Right renal cortex interstitium (tissue), 3 donors: ENCODE measurements at places on chromosomes 3 and 15. TPM values are rescaled to one million over a fixed set of nuclear protein-coding genes. Genes with fewer than 3 reads are reported as not detected.

The USP4 gene
- 64.0 TPM for polyA plus RNA-seq

The CLDN1 gene
- 65.5 TPM for polyA plus RNA-seq

The FILIP1L gene
- 20.4 TPM for polyA plus RNA-seq

- DNase-seq: no peak
Observed at GRCh38 chr3:153284282-153284938, 122.4 kb downstream of the RAP2B start.

DNA sequence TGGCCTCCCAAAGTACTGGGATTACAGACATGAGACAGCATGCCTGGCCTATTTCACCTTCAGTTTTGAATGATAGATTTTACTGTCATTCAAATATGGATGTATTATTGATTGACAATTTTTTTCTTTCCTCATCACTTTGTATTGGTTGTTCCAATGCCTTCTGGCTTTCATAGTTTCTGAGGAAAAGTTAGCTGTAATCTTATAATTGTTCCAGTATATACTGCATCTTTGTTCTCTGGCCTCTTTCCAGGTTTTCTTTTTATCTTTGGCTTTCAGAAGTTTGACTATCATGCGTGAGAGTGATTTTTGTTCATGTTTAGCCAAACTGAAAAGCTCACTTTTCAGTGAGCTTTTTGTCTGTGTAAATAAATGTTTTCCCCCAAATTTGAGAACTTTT is 157.1 kb downstream of the RSRC1 start:
- DNase-seq: no peak

- DNase-seq: no peak
Observed at GRCh38 chr3:177836671-177837070, 639.4 kb upstream of the TBL1XR1 start.

- no peak for DNase-seq
Observed at GRCh38 chr15:92332125-92332899, 61.4 kb upstream of the ST8SIA2 start.

DNA sequence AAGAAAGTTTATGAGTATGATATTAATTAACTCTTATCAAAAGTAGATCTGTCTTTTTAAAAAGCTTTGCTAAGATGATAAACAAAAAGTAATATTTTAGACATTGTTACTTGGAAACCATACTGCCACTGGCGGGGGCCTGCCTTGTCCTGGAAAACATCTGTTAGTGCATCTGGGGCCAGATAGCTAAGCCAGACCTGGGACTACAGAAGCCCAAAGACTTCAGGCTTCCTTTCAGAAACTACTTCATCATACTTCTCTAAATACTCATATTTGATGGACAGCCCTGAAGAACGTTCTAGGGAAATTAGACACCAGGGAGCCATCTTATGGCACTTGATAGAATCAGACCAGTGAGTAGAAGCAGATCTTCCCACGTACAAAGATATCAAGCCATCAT is 795.4 kb upstream of the SEMA6D start:
- no peak for DNase-seq

DNA sequence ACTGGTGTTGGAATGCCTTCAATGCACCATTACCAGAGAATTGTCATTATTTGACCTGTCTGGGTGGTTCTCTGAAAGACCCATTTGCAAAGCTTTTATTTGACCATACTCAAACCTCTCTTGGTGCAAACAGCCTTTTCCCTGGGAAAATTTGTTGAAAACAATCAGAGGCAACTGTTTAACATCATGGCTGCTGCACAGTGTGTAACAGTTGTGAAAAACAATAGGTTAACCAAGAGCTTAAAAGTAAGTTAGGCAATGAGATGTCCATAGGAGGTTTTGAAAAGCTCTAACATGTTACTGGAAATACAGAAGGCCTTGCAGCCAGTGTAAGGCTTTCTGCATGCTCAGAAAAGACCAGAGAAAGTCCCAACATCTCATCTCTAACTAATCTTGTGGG is 18.9 kb downstream of the SPINK8 start:
- no peak for DNase-seq

- DNase-seq: no peak
Observed at GRCh38 chr15:44207643-44208042, 12.6 kb upstream of the FRMD5 start.

- DNase-seq: no peak
Observed at GRCh38 chr3:16523778-16524177, 10.3 kb upstream of the RFTN1 start.

DNA sequence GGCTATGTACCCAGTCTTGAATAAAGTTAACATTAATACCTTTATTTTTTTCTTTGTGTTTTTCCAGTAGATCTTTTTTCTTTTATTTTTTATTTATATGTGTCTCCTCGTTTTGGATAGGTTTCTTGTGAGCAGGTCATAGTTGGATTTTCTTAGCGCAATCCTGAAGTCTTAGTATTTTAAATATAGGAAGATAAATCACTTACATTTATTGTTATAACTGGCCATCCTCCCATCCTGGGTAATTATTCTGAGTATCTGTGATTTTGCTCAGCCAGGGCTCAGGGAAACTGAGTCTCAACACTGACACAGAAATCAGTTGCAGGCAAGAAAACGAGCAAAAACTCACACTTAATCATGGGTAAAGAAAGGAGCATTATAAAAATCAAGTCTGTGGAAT is 11.6 kb upstream of the SLCO3A1 start:
- no peak for DNase-seq

- DNase-seq: no peak
Observed at GRCh38 chr3:148087601-148088371, 609.9 kb upstream of the AGTR1 start.

- no peak for DNase-seq
Observed at GRCh38 chr15:80558631-80559319, 136.3 kb upstream of the ABHD17C start.

DNA sequence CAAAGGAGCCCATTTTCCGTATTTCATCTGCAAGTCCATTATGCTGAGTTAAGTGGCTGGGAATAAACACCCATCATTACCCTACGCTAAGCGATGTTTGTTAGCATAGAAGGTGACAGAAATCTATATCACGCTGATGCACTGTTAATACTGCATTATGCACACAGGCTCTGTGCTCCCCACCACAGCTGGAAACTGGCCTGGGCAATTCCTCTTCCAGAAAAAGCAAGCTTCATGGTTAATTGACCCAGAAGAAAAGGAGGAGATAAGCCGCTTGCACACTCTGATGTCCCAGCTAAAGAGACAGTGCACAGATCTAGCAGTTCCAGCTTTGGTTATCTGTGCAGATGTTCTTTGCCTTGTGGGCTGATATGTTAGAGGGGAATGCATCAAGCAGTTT is 232.6 kb downstream of the NTRK3 start:
- no peak for DNase-seq

DNA sequence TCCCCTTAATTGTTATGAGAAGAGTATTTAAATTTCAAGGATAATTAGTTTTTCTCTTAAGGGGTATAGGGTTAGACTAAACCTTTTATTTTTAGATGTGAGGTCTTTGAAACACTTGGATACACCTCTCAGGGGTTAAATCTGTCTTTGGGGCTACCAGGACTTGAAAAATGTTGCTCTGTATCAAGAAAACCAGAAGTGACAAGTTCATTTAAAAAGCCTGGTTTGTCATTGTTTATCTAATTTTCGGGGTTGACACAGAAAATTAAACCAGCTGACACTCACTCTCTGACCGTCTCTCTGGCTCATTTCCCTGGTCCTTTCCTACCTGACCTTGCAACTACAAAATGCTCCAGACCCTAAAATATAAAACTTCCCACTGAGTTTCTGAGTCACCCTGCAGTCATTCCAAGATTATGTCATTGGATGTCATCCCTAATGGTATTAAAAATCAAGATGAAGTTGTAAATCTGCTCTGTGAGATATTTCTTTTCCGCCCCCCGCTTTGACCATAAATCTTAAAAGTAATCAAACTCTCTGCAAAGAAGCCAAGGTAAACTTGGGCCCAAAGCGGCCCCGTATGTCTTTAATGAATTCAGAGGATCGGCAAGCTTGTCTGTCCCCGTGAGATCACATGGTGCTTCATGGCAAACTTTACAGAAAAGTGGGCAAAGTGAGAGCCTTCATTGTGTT is 32.9 kb upstream of the SKOR1 start:
- peak; percentile 39 for DNase-seq

- no peak for DNase-seq
Observed at GRCh38 chr3:130835483-130835882, 58.4 kb upstream of the ATP2C1 start.

DNA sequence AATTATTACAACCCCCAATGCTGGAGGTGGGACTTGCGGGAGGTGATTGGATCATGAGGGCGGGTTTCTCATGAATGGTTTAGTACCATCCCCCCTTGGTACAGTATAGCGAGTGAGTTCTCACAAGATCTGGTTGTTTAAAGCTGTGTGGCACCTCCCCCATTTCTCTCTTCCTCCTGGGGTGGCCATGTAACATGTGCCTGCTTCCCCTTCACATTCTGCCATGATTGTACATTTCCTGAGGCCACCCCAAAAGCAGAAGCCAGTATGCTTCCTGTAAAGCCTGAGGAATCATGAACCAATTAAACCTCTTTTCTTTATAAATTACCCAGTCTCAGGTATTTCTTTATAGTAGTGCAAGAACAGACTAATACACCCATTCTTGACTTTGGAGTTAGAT is 20.3 kb upstream of the PROK2 start:
- no peak for DNase-seq

- no peak for DNase-seq
Observed at GRCh38 chr3:153192327-153192726, 30.3 kb downstream of the RAP2B start.

DNA sequence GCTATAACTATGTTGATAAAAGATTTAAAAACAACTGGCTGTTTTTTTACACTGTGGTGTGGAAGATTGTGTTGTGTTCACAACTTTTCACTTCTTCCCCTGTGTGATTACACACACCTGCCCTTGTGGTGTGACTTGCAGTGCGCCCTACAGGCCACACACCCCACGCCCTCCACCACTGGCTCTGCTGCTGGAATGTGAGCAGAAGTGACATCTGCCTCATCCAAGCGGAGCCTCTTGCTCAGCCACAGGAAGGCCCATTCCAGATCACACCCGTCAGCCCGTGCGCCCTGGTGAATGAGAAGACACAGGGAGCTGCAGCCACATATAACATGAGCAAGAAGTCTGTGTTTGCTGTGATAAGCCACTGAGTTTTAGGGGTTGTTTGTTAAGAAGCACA is 7.0 kb downstream of the CCR2 start:
- DNase-seq: no peak
